ENCODE measurements at places on chromosomes 5 and 9.

- DNase-seq = no peak
Observed at GRCh38 chr9:136074706-136075105, 20.4 kb downstream of the NACC2 start.

DNA sequence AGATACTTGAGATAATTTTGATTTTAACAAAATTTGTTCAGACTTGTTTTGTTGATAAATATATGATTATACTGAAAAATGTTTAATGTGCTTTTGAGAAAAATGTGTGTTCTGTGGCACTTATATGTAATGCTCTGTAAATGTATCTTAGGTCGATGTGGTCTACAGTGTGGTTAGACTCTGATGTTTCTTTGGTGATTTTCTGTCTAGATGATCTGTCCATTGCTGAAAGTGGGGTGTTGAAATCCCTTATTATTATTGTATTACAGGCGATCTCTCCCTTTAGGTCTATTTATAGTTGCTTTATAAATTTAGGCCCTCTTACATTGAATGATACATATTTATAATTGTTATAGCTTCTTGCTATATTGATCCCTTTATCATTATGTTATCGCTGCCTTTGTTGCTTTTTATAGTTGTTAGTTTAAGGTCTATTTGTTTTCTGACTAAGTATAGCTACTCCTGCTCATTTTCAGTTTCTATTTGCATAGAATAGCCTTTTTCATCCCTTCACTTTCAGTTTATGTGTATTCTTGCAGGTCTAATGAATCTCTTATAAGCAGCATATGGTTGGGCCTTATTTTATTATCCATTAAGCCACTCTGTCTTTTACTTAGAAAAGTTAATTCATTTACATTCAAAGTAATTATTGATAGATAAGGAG lies 124.3 kb downstream of the MRPS30 start:
- no peak for DNase-seq

DNA sequence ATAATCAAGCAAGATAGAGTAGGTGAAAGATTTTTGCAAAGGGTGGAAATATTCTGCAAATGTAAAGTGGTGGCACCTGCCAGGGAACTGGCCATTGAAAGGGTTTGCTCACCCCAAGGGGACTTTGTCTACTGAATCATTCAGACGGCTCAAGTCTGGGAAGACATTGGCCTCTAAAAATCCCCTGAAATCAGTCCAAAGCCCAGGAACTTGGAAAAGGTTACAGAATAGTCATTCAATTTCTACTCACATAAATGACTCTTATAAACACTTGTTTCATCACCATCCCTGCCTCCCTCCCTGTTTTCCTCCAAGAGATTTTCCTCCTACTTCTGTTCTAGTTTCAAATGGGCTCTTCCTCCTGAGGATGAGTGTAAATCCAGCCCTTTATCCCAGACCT lies 28.5 kb downstream of the ZNF366 start:
- DNase-seq = no peak

DNA sequence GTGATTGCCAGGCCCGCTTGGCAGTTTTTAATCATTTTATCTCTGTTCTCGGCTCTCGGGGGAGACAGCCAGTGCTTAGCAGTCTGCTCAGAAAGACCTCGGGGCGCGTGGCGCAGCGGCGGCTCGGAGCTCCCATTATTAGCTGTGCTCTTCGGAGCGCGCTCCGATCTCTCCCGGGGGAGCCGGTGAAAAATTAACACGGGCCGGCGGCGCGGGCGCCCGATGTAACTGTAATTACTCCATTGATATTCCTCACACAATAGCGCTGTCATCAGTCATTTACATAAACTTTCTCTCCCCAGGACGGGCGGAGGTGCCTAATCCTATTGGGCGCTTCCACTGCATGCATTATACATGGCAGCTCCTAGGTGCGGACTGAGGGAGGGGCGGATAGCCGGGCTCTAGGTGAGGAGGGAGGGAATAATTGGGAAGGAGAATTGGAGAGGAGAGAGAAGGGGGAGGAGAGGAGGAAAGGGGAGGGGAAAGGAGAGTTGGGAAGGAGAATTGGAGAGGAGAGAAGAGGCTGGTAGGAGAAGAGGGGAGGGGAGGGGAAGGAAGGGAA lies 24.9 kb downstream of the LMX1B start:
- no peak for DNase-seq

- no peak for DNase-seq
Observed at GRCh38 chr9:112020680-112021596, 124.3 kb downstream of the UGCG start.

- peak; percentile 44 for DNase-seq
Observed at GRCh38 chr5:145360936-145361335, 474.2 kb downstream of the PRELID2 start.

GRCh38 chr5:59079622-59080620 lies 497.0 kb downstream of the RAB3C start:
- DNase-seq = peak; percentile 58

DNA sequence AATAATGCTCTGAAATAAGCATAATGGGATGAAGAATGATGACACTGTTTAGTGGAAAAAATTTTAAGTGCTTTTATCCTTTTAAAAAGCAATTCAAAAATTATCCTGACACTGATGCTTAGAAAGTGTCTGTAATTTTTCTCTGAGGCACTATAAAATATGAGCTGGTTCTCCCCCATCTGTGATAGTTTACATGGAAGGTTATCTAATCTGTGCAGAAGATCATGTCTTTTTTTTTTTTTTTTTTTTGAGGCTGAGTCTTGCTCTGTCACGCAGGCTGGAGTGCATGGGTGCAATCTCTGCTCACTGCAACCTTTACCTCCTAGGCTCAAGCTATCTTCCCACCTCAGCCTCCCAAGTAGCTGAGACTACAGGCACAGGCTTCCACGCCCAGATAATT lies 15.2 kb upstream of the TAF11L2 start:
- DNase-seq = no peak

- DNase-seq = no peak
Observed at GRCh38 chr5:52776116-52776515, 11.6 kb upstream of the ITGA1 start.

DNA sequence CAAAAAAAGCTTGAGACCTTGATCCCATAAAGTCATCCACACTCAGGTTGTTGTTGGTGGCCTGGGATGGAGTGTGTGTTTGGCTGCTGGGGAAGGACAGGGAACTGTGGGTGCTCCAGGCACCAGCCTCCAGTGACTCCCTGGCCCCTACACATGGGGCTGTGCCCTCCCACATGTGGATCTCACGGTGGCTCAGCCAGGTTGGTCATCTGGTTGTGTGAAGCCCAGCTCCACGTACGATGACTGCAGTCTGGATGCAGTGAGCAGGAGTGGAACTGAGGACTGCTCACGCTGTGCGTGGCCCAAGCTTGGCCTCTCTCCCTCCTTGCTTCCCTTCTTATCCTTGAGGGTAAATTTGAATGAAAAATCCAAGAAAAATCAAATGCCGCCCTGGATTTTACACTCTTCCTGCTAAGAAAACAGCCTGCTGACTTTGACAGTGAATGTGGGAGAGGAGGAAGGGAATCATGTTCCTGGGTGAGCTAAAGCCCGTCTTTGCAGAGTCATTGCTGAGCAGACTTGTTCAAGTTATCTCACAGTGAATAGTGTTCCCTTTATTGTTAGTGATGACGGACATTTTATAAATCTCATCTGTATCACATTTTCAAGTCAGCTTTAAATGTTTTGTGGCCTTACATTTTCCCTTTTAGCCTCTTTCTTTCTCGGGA lies 65.1 kb upstream of the CACNA1B start:
- DNase-seq = no peak

GRCh38 chr5:14359069-14360043 lies 216.2 kb downstream of the TRIO start:
- no peak for DNase-seq

GRCh38 chr5:88688156-88688983 lies 194.6 kb downstream of the MEF2C start:
- no peak for DNase-seq

DNA sequence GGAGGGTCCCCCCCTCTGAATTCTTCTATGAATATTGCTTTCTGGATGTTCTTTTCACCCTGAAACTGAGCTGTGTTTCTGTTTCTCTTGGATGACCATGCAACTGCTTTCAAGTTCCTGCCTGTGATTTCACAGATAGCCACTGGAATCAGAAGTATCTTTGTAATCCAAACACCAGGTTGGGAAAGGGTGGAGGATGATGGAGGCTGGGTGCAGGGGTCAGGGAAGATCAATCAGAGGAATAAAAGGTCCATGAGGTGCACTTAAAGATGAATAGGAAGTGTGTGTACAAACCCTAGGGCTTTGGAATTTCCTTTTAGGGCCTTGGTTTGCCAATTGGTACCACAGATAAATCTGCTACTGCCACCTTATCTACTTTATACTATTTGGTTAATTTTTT lies 68.2 kb upstream of the AGXT2 start:
- DNase-seq = peak; percentile 44

DNA sequence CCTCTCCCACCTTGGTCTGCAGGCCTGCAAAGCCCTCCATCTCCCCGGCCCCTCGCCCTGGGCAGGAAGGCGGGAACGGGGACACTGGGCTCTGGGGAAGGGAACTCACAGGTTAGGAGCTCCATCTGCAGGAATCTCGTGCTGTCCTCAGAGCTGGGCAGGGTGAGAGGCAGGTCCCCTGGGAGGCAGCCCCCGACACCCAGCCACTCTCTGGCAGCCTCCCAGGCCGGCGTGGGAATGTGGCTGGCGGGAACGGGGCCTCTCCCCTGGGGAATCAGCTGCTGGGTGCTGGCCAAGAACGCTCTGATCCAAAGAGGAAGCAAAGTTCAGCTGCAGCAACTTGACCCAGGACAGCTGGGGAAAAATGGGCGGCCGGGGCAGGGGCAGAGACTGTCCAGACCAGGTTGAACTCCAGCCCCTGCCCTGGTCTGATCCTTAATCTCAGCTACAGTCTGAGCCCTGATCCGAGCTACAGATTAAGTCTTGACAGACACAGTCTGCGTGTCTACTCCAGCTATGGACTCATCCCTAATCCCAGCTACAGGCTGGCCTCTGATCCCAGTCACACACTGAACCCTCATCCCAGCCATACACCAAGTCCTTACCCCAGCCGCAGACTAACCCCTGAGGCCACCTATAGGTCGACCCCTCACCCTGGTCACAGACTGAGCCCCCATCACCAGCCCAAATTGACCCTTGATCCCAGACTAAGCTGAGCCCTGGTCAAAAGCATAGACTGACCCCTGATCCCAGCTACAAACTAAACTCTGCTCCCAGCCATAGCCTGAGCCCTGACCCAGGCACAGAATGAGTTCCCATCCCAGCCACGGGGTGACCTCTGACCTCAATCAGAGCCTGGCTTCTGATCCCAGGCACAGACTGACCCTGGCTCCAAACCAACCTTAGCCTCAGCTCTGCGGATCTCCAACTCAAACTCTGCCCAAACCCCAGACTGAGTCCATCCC lies 37.3 kb upstream of the EGFL7 start:
- DNase-seq = no peak

DNA sequence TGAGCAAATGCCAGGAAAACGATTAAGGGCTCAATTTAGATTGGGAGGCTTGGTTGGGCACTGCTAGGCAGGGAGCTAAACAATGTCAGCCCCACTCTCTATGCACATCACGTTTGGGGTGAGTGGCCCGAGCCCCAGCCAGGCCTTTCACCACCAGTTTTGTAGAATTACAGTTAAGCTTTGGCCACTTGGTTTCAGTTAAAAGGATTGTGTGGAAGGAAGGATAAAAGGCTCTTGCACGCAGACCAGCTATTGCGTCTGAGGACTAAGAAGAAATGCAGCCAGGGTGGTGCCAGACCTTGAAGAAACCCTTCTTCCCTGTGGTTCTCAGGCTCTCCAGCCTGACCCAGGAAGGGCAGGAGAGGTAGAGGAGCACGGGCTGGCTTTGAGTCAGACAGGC lies 125.3 kb upstream of the SLC44A1 start:
- no peak for DNase-seq

- DNase-seq = peak; percentile 52
Observed at GRCh38 chr9:126965541-126966428, 51.2 kb downstream of the RALGPS1 start.

DNA sequence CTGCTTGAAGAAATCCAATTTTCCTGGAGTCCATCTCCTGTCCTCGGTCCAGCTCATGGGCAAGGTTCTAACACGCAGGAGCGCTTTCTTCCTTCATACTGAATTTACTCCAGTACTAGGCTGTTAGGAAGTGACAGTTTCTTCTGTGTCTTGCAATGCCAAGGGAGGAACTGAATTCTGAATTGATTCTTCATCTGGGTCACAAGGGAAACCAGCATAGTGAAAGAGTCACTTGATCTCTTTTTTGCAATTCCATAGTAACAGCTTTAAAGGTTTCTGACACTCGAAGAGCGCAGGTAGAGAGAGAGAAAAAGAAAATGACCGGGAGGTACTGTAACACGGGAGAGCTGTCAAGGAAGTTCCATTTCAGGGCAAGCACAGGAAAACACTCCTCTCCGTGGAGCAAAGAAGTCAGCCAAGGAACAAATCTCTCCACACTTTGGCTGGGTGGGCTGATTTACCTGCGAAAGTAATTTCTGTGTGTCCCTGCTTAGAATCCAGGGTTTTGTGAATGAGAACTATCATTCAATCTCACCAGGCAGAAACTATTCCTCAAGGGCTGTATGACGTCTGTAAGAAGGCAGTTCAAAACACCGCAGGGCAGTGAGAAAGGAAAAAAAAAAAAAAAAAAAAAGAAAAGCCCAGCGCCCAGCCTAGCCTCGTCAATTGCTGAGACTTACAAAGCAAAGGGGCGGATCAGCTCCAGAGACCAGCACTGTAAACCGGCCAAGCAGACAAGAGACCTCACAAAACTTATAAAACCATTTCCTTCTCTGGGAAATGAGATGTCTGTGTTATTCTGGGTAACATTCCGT lies 617.8 kb downstream of the PDE4D start:
- peak; percentile 73 for DNase-seq

- DNase-seq = no peak
Observed at GRCh38 chr5:180690562-180690961, 41.2 kb upstream of the FLT4 start.

DNA sequence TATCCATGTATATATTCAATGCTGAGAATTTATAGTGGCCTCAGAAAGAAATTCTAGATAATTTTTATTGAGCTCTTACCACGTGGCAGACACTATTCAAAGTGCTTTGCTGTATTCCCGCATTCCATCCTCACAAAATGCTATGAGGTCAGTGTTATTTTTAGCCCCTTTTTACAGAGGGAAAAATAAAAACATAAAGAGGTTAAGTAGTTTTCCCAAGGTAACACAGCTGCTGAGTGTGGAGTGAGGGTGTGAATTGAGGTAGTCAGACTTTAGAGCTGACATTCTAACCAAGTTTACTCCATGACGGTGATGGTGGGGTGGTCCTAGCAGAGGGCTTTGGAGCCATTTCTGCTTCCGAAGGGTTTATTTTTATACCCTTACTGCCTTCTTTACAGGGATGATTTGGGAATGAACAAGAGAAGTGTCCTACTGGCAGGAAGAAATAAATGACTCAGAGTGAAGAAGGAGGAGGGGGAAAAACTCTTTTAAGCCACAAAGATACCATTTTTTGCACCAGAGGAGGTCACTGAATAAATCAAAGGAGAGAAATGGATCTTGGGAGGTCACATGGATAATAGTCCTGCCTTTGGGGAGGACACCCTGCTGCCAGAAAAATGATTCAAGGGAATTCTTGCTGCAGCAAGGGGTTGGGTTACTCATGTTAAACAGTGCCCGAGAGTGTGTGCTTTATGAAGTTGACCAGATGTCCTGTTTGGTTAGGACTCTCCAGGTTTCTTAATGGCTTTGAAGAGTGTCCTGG lies 76.1 kb downstream of the HMHB1 start:
- no peak for DNase-seq
